ENCODE measurements at places on chromosomes 3 and 15.

- no peak for DNase-seq
Observed at GRCh38 chr3:38084334-38085310, 45.6 kb downstream of the DLEC1 start.

GRCh38 chr3:25812644-25813043 lies 22.8 kb downstream of the OXSM start:
- no peak for DNase-seq

GRCh38 chr3:181630853-181631252 lies 80.9 kb upstream of the SOX2 start:
- no peak for DNase-seq

- no peak for DNase-seq
Observed at GRCh38 chr3:141230293-141230692, 1.3 kb upstream of the PXYLP1 start.

DNA sequence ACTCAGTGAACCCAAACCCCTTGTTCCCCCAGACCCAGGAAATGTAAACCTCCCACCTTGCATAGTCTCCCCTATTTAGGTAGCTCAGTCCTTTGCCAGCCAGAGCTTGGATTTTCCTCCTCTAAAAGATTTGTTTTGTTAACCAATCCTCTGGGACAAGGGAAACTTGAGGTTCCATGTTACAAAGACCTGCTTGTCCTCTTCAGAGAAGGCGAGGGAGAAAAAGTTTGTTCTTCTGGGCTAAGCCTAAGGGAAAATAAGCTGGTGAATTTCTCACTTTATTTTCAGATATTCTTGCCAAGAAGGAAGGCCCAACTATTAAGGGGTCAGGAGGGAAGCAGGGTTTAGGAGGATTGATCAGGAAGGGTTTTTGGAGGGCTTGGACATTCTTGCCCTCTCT lies 136.1 kb upstream of the PROK2 start:
- no peak for DNase-seq

DNA sequence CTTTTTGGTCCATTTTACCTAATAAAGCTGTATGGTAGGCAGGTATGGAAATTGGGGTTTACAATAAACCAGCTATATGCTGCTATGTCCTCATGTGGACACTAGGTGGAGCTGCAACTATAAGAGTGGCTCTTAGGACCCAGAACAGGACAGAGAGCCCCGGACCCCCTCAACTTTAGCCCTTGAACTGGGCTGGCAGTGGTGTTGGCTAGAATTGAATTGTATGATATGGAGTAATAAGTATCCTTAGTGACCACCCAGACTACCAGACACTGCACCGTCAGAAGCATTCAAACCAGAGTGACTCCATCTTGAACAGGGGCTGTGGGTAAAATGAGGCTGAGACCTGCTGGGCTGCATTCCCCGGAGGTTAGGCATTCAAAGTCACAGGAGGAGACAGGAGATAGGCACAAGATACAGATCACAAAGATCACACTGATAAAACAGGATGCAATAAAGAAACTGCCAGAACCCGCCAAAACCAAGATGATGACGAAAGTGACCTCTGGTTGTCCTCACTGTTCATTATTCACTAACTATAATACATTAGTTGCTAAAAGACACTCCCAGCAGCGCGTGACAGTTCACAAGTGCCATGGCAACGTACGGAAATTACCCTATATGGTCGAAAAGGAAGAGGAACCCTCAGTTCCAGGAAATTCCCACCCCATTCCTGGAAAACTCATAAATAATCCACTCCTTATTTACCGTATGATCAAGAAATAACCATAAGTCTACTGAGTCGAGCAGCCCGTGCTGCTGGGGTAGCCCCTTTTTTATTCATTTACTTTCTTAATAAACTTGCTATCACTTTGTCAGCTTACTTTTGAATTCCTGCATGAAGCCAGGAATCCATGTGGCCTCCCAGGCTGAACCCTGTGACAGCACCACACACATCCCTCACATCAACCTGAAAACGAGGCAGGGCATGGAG lies 68.7 kb upstream of the BLM start:
- DNase-seq = peak; percentile 65

DNA sequence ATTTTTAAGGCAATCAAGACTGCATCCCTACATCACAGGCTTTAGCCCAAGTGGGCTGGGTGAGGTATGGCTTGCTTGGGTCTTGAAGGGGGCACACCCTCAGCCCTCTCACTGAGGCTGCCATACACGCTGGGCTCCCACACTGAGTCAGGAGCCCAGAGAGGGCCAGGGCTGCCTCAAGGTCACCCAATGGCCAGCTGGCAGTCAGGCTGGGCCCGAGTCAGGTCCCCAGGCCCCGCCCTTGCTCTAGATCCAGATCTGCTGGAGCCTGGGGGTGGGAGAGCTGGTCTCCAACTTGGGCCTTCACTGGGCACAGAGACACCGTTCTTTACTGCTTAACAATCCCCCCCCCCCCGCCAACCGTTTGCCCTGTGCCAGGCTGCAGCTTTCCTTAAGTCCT lies 88.1 kb downstream of the IQSEC1 start:
- DNase-seq = no peak

DNA sequence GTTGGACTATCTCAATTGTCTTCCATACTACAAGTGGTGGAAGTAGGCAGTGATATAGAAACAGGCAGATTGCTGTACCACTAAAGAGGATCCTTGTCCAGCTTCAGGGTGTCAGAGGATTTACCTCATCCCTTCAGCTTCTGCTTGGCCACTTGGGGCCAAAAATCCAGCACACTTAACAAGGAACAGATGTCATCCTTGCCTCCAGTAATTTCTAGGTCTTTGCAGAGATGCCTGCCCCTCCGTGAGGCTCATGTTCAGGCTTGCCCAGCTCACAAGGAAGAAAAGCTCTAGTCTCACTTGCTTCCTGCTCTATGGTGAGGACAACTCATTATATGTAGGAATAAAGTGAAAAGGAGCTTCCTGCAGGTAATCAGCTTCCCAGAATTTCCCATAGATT lies 510.3 kb downstream of the EPHA3 start:
- no peak for DNase-seq

DNA sequence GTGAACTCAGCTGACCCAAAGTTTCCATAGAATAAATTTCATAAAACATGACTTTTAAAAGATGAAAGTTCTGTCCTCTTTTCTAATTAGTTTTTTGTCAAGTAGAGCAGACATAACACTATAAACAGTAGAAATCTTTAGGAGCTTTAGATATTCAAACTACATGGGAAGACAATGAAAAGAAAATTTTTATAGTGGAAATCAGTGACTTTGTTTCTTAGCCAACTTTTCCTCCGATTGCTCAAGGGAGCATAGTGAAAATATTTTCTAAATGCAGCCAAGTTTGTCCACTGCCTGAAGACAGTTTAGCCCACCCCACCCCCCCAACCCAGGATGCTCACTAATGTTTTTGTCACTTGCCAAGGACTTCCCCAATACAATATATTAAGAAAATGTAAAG lies 114.9 kb downstream of the PLD1 start:
- DNase-seq = no peak

DNA sequence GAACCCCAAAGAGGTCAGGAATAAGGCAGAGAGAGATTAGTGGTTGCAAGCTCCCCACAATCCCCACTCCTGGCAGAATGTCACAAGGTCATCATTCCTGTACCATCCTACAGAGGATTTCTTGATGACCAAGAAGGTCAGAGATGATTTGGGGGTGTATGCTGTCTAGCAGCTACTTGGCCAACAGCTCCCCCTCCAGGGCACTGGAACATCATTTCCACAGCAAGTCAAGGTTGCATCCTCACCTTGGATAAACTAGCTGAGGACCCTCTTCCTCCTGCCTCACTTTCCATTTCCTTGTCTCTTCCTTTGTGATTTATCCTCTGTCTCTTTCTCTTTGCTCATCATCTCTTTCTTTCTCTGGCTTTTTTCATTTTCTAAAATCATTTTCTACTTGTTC lies 106.3 kb downstream of the PROS1 start:
- DNase-seq = no peak

DNA sequence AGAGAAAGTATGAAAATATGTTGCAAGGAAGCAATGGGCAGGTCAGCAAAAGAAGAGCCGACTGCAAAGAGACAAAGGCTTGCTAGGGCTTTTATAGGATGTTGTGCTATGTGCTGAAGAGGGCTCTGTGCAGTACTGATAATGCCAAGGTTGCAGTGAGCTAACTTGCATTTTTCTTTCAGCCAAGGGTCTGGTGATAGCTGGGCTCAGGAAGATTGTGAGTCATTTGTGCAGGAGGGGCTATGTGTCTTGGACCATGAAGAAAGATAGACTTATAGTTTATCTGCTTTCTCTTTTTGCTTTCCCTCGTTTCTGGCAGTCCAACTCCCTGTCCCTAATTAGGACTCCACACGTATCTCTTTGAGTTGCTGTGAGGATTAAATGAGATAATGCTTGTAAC lies 64.5 kb upstream of the LRIG1 start:
- DNase-seq = no peak

DNA sequence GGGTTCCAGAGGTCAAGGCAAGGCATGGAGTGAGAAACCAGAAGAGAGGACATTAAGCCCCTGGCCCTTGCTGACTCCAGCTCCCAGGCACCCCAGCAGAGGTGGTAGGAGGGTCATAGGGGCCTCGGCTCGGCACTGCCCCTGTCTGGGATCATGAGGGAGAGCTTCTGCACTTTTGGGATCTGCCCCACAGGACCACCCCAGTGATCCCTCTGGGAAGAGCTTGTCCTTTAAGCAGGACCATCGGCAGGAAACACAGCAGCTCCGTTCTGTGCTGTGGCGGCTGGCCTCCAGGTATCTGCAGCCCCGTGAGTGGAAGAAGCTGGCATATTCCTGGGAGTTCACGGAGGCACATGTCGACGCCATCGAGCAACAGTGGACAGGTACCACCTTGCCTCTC lies 35.5 kb downstream of the ANKDD1A start:
- no peak for DNase-seq

GRCh38 chr3:103167850-103168249 lies 733.0 kb downstream of the ZPLD1 start:
- DNase-seq = no peak

- DNase-seq = no peak
Observed at GRCh38 chr3:187678726-187679268, 8.6 kb upstream of the SST start.

- no peak for DNase-seq
Observed at GRCh38 chr3:149547413-149547812, 72.9 kb downstream of the TM4SF4 start.

DNA sequence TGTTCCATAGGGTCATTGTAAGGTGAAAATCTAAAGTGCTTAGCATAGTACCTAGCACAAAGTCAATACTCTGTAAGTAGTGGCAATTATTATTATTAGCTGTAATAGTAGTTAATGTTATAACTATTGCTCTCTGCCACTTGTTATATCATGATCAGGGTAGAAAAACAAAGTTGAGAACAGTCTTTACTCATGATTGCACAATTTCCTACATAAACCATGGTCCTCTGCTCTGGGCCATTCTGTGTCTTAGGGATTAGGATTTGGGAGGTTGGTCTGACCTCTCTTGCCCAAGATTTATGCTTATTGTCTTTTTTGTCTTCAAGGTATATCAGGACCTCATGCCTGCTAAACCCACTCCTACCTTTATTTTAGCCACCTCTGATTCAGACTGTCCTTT lies 4.3 kb upstream of the LRRC58 start:
- DNase-seq = no peak

- DNase-seq = no peak
Observed at GRCh38 chr3:23671851-23672589, 133.7 kb upstream of the UBE2E1 start.

GRCh38 chr3:27633224-27633545 lies 88.9 kb downstream of the EOMES start:
- DNase-seq = no peak

DNA sequence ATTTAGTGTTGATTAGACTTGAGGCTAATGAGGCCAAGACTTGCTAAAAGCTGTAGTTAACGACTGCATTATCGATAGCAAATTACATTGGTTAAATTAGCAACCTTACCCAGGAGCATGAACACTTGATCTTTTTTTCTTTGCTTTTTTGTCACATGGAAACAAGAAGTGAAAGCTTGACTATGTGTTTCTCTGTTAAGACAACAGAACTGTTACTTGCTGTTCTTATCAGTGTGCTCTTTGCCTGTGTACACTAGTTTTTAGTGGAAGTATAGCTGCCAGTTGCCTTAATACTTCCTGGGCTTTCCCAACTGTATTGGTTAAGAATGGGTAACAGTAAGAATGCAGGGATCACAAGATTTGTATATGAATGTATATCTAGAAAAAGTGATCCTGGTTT lies 625.5 kb downstream of the NAALADL2 start:
- DNase-seq = no peak

DNA sequence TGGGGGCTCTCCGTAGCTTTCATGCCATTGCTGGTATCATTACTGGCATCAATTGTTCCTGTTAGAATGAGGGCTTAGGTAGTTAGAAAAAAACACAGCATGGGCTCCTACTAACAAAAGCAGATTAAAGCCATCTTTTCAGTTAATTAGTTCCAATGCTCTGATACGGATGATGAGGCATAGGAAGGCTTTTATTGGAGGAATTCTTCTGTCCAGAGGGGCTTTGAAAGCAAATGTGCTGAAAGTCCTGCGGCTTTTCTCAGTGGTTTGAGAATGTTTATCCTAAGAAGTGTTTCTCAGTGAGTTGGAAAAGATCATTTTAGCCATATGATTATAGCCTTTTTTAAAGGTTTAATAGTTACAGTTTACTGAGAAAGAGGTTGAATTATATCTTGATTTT lies 198.5 kb downstream of the THSD4 start:
- no peak for DNase-seq

- DNase-seq = no peak
Observed at GRCh38 chr3:156206157-156206556, 85.8 kb downstream of the KCNAB1 start.

DNA sequence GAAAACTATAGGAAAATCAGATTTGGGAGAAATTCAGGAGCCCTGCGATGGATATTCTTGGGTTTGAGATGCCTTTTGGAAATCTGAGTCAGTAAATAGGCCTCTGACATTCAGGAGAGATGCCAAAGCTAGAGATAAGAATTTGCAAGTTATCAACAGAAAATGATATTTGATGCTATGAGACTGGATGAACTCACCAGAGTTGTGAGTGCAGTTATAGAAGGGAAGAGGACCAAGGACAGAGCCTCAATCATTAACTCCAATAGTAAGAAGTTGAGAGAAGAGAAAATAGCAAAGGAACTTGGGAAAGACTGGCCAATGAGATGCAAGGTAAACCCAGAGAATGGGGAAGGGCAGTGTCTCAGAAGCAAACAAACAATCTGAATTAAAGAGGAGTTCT lies 7.9 kb upstream of the ANO10 start:
- no peak for DNase-seq
